ENCODE measurements at places on chromosomes 1 and 21. TPM values are rescaled to one million over a fixed set of nuclear protein-coding genes. Genes with fewer than 3 reads are reported as not detected.

- no peak for DNase-seq
Observed at GRCh38 chr1:48181669-48182367, 40.7 kb upstream of the SLC5A9 start.

GRCh38 chr1:154614247-154614646, 6.3 kb upstream of the ADAR start:
- peak; percentile 46 for DNase-seq

DNA sequence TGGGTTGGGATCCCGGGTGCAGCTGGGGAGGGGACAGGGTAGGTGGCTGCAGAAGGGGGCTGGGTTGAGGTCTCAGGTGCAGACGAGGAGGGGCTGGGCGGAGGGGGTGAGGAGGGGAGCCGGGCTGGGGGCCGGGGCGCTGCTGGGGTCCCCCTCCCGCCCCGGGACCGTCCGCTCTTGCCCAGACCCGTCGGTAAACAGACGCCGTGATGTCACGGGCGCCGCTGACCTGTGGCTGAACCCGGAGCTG, 22.3 kb downstream of the DHRS3 start:
- DNase-seq = peak; percentile 95

DNA sequence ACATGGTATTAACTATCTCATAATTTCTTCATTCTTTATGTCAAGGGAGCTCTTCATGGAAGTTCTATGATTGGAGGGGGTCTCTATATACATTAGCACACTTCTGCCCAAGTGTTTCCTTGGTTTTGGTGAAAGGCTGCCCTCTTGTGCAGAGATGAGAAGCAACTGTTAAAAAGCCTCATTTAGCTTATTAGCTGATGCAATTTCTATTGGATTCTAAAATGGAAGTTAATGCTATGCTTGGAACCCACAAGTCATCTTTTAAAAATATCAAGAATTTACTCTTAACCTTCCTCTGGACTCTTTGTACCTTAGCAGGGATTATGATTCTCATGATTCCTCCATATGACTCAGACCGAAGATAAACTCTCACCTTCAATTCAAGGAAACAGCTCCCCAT, 328.9 kb downstream of the PTBP2 start:
- DNase-seq = peak; percentile 24

- DNase-seq = no peak
Observed at GRCh38 chr1:75123756-75124155, 10.4 kb upstream of the LHX8 start.

The CD48 gene
- 2.2 TPM for total RNA-seq

The SLAMF8 gene
- not detected for total RNA-seq

DNA sequence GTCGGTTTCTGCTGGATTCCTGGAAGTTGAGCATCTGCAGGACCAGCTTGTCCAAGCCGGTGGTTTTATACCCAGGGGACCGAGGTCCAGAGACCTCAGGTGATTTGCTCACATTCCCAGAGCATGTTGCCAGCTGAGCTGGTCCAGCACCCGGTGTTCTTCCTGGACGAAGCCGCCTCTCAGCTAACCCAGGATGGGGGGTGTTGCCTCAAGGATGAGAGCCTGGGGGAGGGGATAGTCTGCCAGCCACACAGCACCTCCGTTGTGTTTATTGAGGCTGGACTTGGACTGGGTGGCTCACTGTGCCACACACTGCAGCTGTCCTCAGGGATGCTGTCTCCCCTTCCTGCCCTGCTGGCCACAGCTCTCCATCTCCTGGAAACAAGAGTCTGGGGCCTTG, 1.5 kb downstream of the TMEM201 start:
- DNase-seq = peak; percentile 38

The MMP23B gene
- 11.9 TPM for total RNA-seq

The MAP3K21 gene
- 44.5 TPM for total RNA-seq

GRCh38 chr1:229664133-229664689, 38.2 kb downstream of the URB2 start:
- peak; percentile 1 for DNase-seq

DNA sequence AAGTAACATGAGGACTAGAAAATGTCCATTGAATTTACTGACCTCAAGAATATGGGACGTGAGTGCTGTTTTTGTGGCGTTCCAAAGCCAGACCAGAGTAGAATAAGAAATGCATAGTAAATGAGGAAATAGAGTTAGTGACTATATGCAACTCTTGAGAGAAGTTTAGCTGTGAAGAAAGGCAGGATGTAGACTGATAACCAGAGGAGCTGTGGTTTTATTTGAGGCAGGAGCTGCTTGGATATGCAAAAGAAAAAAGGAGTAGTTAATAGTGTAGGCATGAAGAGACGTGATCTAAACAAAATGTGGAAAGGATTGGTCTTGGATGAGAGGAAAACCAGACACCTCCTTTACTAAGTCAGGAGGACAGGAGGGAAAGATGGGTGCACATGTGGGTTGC, 28.2 kb downstream of the DNAH14 start:
- DNase-seq = no peak

- DNase-seq = peak; percentile 82
Observed at GRCh38 chr1:34740161-34740868, 14.5 kb upstream of the GJB5 start.

The RGS7 gene
- 1.6 TPM for total RNA-seq

GRCh38 chr1:85125891-85126290, 74.9 kb downstream of the SYDE2 start:
- DNase-seq = no peak

The DEGS1 gene
- 68.4 TPM for total RNA-seq

The ABCA4 gene
- 0.04 TPM for total RNA-seq

The VWA1 gene
- 37.1 TPM for total RNA-seq

DNA sequence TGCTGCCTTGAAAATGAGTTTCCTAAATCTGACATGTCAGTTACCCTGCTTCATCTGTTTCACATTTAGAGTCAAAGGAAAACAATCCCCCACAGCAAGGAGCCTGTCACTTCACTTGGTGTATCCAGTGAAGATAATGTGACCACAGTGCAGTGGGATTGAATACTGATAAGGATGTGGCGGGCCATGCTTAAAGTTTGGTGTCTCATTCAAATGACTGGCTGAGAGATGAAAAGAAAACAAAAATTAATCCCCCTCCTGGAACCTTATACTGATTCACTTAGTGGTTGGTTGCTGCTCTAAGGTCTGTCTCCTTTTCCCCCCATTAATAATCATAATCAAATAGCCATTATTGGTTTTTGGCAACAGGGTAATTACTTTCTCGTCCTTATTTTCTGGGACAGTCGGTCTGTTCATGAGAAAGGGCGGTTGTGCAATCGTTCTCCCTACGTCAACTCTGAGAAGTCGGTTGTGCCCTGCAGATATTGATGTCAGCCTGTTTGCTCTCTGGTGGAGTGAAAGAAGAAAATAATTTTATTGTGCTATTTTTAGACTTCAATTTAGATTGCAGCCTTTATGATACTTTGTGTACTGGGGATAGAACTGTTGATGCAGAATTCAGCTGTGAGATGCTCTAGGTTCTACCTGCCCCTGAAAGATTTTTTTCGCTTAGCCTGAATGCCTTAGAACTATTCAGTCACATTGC, 360.2 kb downstream of the DISC1 start:
- DNase-seq = no peak

The EPHA10 gene
- 0.15 TPM for total RNA-seq

DNA sequence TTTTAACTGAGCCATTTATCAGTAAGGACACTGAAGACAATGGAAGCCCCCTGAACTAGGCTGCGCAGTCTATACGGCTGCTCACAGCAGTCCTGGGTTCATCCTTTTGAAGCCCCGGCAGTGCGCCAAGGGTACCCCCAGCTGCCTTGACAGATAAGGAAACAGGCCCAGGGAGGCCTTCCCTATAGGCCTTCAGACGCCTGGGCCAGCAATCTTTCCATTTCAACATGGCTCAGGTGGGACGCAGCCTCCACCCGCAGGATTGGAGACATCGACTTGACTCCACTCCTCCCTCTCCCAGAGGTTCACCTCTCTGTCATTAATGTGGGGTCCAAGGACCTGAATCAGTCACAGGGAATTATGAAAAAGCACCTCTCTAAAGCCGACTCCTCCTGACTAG, 2.8 kb upstream of the LYPD8 start:
- DNase-seq = no peak

DNA sequence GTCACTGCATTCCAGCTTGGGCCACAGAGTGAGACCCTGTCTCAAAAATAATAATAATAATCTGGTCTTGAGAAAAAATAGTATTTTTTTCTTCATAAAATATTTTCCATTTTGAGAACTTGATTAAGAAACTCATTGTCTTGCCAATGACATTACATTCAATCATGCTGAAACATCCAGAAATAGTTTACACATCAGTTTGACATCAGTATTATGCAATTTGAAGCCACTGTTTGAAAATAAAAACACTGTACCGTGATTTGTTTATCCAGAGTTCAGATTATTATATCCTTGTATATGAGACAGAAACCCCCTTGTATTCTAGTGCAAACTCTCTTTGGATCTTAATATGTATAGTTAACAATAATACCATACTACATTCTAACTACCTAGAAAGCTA, 6.9 kb downstream of the FMO2 start:
- DNase-seq = no peak

DNA sequence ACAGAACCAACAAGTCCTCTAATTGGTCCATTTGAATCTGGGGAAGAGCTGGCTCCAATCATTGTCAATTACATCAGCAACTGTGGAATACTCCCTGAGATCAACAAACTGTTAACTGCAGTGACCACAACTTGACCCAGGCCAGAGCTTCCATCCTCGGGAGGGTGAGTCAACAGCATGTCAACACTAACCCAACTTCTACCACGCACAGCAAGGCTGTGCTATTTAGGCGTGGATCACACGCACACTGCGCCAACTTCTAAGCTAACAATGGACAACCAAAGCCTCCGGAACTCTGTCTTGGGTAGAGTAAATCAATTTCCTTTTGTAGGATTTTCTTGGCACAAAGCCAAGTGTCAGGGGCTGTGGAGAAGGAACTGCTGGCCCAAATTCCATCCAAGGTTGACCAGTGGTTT, 30.4 kb downstream of the APP start:
- no peak for DNase-seq

- DNase-seq = no peak
Observed at GRCh38 chr1:59390307-59390706, 93.4 kb downstream of the FGGY start.

The ZNF593OS gene
- not detected for total RNA-seq

The KRTAP27-1 gene
- not detected for total RNA-seq

GRCh38 chr1:236982380-236982779, 21.9 kb downstream of the MT1HL1 start:
- no peak for DNase-seq

- DNase-seq = peak; percentile 87
Observed at GRCh38 chr1:5975133-5975880, 16.9 kb downstream of the NPHP4 start.

The CELA2B gene
- not detected for total RNA-seq

- DNase-seq = no peak
Observed at GRCh38 chr21:39454949-39455668, 3.3 kb downstream of the SH3BGR start.

The CRYAA gene
- not detected for total RNA-seq

GRCh38 chr1:53415432-53415831, 43.8 kb upstream of the DMRTB1 start:
- no peak for DNase-seq

DNA sequence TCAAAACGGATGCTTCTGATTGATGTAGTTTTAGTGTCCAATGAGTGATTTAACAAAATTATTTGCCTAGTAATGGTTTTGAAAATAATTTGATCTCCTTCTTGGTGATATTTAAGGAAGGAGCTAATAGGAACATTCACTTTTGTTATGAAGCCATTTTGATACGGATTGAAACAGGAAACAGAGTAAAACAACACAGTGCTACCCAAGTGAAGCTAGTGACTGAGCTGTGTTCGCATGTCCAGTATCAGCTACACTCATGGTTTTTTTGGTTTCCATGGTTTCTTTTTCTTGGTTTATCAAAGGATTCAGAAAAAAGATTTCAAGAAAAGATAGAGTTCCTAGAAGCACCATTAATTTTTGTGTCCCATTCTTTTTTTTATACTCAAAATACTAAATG, 40.1 kb upstream of the PLEKHO1 start:
- DNase-seq = no peak

The SPRR4 gene
- not detected for total RNA-seq

DNA sequence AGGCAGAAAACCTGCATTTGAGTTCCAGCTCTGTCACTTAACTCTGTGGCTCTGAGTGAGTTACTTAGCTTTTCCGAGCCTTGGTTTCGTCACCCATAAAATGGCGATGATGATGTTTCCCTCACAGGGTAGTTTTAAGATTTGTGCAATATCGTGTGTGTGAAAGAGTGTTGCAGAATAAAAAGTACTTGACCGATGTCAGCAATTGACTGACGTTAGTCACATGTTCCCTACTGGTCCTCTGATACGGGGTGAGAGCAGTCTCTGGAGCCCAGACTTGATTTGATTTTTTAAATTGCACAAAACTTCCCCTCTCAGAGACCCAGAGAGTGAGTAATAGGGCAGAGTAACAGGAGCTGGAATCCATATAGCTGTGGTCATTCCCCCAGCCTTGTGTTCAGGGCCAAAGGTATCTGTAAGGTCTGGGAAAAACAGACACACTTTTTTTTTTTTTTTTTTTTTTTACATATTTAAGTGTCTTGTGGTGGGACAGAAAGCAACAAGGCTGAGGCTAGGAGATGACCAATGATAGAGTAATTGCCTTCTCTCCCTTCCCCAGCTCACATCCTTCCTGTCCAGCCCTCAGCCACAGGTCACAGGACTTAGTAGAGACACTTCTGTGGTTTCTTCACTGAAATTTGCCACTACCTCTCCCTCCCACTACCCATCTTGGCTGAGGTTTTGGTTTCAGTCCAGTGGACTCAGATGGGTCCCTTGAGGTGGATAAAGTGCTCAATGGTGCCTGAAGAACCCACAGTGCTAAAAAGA, 2.0 kb downstream of the FCER1G start:
- DNase-seq = no peak

- no peak for DNase-seq
Observed at GRCh38 chr1:217482356-217483102, 148.4 kb downstream of the GPATCH2 start.

- DNase-seq = no peak
Observed at GRCh38 chr21:25925936-25926335, 191.2 kb downstream of the GABPA start.
